ENCODE measurements at places on chromosomes 6 and 20.

GRCh38 chr20:5442101-5442500, 125.3 kb upstream of the PROKR2 start:
- DNase-seq = no peak

DNA sequence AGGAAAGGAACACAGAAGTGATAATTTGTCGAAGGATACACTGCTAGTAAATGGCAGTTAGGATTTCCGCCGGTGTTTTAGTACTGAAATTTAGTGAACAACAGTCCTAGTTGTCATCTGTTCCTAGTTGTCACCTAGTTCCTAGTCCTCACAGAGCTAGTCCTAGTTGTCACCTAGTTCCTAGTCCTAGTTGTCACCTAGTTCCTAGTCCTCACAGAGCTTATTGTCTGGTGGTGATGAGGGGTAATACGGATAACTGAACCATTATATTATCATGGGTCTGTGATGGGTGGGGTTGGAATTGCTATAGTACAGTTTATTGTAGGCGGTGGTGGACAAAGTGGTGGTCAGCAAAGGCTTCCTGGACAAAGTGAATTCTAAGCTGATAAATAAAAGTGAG, 1.8 kb downstream of the SNRNP48 start:
- DNase-seq = no peak

- no peak for DNase-seq
Measured at GRCh38 chr6:44036699-44037101, 90.6 kb downstream of the MRPL14 start.

GRCh38 chr20:558117-558516, 14.5 kb upstream of the CSNK2A1 start:
- no peak for DNase-seq

- no peak for DNase-seq
Measured at GRCh38 chr20:20765696-20766365, 53.4 kb upstream of the RALGAPA2 start.

- no peak for DNase-seq
Measured at GRCh38 chr20:23664954-23665353, 23.9 kb downstream of the CST4 start.

DNA sequence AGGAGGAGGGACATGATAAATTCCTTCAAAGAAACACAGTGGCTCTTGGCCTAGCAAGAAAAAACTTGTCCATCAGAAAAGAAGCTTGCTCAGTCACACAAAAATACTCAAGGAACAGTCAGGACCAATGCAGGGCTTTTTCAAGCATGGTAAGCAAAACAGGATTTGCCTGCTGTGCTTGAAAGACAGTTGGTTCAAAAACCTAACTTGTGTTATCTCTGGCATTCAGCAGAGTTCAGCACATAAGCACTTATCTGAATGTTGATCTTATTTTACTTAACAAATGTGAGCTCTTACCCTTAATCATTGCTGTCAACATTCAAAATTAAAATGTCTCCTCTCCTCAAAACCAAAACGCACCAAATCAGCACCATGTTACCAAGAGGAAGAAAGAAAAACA, 38.3 kb downstream of the ATG5 start:
- peak; percentile 21 for DNase-seq

DNA sequence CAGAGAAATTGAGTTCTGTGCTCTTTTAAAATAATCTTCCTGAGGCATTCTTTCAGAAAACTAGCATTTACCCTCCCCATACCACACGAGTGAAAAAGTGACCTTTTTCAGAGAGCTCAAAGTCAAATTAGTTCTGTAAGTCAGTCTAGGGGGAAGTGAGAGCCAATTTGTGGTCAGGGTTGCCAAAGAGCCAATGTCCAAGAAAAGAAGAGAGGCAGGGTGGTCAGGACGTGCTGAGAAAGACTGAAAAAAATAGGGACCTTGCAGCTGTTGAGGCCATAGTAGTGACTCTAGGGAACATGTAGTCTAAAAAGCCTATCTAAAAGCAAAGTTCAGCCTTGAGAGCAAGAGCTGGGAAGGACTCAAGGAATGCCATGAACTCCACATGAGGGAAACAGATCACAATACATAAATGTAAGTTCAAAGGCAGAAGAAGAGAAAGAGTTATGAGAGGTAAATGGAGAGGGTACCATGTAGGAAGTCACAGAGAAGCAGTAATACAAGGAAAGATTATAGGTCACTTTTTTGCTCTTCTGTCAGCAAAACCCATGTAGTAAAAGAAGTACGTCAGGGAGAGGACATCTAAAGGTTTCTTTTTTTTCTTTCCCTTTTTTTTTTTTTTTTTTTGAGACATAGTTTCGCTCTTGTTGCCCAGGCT, 565.1 kb upstream of the FLRT3 start:
- DNase-seq = no peak

DNA sequence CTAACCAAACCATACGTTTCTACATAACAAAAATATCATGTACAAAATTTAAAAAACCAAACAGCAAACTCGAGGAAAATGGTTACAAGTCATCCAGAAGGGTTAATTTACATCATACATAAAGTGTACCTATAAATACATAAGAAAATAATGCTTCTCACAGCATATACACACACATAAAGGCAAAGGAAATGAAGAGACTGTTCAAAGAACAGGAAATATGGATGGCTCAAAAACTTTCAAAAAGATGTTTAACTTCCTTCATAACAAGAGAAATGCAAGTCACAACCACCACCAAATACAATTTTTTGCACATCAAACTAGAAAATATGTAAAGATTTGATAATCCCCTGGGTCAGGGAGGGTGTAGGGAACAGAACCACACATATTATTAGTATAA, 7.5 kb downstream of the SLC22A23 start:
- no peak for DNase-seq

DNA sequence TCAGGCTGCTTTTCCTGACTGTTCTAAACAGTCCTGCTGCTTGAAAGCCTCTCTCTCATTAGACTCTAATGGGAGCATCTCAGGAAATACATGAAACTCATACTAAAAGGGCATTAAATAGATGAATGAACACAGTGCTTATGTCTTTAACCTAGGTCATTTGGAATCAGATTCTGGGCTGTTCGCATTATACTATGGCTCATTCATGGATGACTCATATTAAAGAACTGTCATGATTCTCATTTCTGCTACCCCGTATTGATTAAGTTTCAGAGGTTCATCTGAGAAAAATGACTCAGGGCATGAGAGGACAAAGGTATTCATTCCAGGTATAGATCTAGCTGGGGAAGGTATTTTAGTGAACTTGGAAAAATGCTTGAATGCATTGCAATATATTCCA, 335.5 kb downstream of the GJA1 start:
- DNase-seq = no peak

DNA sequence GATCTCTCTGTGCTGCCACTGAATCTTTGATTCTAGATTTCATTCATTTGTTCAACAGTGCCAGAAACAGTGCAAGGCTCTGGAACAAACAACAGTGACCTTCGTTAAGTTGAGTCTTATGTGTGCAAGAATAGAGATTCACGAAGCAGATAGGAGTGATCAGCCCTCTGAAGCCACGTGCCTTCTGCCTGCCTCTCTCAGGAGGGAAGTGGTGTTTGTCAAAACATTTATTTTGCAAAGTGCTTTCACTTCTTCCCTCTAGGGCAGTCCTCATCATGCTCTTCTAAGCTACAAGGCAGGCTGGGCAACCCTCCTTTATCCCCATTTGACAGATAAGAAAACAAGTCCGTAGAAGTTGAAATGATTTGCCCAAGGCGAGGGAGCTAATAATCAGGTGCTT, 204.3 kb downstream of the TFAP2C start:
- DNase-seq = no peak

GRCh38 chr6:127907960-127908640, 7.2 kb upstream of the THEMIS start:
- DNase-seq = no peak

- DNase-seq = no peak
Measured at GRCh38 chr6:151498327-151498726, 4.5 kb downstream of the CCDC170 start.

GRCh38 chr6:44940367-44940766, 387.8 kb upstream of the RUNX2 start:
- DNase-seq = no peak

GRCh38 chr20:2900845-2901592, 27.7 kb downstream of the PTPRA start:
- DNase-seq = no peak

DNA sequence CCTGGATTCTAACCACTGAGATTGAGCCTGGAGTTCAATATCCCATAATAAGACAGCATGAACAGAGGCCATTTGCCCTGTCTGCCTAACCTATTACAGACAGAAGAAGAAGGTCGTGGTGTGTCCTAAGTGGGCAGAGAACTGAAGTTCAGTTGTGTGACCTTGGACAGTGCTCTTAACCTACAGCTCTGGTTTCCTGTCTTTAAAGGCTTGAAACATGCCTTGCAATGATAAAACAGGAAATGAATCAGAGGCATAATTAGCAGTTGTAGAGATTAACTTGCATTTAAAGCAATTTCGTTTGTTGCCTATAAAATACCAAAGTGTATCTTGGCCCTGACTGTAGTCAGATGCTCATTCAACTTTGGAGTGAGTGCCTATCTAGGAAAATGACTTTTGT, 507.2 kb upstream of the CHD6 start:
- no peak for DNase-seq

- peak; percentile 4 for DNase-seq
Measured at GRCh38 chr6:75620381-75621304, 19.0 kb downstream of the SENP6 start.

DNA sequence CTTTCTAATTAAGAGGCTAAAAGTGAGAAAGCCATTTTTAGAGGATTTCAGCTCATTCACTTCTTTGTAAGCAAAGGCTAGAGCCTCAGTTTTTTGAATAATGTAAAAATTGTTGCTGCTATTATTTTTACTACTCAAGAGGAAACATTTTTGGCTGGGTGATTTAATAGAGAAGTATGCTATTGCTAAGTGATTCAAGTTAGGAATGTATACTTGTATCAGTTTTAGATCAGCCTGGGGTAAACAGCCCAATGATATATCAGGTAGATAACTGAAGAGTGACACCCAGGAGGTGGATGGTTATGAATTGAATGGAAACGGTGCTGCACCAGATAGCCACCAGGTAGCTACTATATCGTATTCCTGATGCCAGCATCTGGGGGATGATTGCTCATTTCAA, 9.2 kb downstream of the QKI start:
- DNase-seq = peak; percentile 32

DNA sequence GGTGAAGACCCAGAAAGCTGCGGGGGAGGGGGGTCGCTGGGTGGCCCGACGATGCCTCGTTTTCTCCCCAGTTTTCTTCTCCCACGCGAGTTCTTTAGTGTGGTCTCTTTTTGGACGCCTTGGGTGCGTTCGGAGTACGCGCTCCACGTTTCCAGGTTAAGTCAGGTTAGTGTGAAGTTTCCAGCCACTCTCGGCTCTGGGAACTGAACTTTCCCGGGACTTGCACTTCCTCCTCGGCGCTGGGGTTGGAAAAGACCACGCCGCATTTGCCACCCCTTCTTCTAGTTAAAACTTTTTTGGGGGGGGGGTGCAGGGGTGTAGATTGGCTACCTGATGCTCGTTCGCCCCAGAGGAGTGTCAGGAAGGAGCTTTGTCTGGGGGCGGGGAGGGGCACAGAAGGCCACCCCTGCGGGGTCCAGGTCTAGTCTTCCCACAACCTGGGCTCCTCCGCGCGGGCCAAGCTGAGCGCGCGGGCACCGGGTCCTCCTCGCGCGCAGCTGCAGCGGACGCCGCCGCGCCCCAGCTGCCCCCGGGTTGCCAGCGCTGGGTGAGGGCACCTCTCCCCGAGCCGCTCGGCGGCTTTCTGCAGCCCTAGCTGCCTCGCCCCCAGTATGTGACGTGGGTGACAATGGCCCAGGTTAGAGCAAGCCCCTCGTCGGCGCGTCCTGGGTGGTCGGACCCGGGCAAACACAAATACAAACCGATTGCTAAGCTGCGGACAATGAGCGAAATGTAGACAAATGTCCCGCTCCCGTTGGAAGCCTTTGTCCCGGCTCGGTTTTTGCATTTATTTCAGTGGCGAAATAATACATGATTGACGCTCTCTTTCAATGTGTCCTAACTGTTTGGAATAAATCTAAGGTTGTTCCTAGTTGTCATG, 1.7 kb upstream of the NKX2-2 start:
- no peak for DNase-seq

DNA sequence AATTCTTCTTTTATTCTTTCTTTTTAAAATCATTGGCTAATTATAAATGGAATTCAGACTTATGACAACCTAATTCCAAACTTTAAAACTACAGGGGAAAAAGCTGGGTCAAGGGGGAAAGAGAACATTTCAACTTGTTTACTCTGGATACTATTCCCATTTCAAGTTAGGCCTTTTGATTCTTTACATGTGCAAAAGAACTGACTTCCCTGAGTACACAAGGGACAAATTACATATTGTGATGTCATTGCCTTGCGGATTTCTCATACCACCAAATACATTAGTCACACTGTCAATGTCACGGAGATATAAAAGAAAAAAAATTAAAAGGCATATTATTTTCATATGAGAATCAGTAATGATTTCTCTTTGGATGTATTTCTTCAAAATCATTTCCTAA, 96.5 kb upstream of the TBX18 start:
- DNase-seq = no peak

- DNase-seq = no peak
Measured at GRCh38 chr6:71324194-71324785, 35.7 kb downstream of the OGFRL1 start.

DNA sequence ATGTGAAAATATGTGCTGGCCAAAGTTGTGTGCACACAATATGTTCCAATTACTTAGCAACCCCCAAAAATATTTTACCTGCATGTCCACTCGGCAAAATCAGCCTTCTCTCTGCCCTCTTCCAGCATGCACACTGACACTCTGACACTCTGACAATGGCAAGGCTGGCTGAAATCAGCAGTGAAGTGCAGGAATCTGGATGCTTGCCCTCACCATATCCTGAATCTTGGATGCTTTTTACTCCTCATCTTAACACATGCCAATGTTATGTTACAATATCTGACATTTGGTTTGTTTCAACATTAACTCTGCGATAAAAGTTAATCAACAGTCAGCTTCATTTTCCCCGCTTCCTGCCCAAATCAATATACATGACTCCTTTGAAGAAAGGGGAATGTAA, 203.2 kb downstream of the COL9A1 start:
- DNase-seq = no peak

GRCh38 chr20:36210436-36211021, 25.7 kb upstream of the AAR2 start:
- peak; percentile 4 for DNase-seq

- DNase-seq = peak; percentile 12
Measured at GRCh38 chr20:61608275-61609085, 356.4 kb downstream of the CDH4 start.

DNA sequence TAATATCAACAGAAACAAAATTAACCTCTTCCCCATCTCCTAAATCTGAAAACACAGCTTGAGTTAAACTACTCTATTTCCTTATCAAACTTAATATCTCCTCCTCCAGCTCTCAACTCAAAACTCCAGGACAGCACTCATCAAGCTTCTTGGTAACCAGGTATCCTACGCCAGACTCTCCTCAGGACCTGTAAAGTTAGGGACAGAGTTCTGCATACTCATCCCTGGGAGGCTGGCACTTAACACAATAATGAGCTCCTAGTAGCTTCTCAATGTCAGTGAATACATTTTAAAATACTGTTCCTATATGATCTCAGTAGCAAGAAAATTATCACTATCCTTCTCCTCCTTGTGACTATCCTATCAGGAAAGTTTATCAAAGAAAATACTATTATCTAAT, 240.3 kb downstream of the PTPRK start:
- no peak for DNase-seq

Measured in EH (cell line).